ENCODE measurements at places on chromosomes 5 and 9.

GRCh38 chr5:150606476-150606875 is 34.0 kb upstream of the SYNPO start:
- no peaks in the 10 kb centered on the region for H3K27me3 ChIP-seq
- H3K4me1 ChIP-seq = no peaks in the 10 kb centered on the region
- no peak overlapping the region for H3K27ac ChIP-seq
- no peaks in the 10 kb centered on the region for H3K36me3 ChIP-seq
- no peak overlapping the region for H3K4me3 ChIP-seq
- no peak for DNase-seq

DNA sequence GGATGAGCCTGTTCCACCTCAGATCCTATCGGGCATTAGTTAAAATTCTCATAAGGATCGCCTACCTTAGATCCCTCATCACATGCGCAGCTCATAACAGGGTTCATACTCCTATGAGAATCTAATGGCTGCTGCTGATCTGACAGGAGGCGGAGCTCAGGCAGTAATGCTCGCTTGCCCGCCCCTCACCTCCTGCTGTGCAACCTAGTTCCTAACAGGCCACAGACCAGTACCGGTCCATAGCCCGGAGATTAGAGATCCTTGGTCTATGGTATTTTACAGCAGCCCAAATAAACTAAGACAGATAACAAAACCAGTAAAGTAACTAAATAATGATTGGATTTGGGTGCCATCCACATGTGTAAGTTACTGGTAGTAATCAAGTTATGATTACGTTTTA is 17.5 kb downstream of the GOLPH3 start:
- H3K4me1 ChIP-seq = peaks cover 3% of the 10 kb centered on the region
- H3K4me3 ChIP-seq = no peak overlapping the region
- H3K27ac ChIP-seq = no peak overlapping the region
- no peaks in the 10 kb centered on the region for H3K27me3 ChIP-seq
- no peak for DNase-seq
- peaks cover 6% of the 10 kb centered on the region for H3K36me3 ChIP-seq

- H3K27ac ChIP-seq = no peak overlapping the region
- no peaks in the 10 kb centered on the region for H3K4me1 ChIP-seq
- peaks cover 13% of the 10 kb centered on the region for H3K36me3 ChIP-seq
- DNase-seq = no peak
Observed at GRCh38 chr5:18220631-18221030, 586.4 kb downstream of the TAF11L14 start.

DNA sequence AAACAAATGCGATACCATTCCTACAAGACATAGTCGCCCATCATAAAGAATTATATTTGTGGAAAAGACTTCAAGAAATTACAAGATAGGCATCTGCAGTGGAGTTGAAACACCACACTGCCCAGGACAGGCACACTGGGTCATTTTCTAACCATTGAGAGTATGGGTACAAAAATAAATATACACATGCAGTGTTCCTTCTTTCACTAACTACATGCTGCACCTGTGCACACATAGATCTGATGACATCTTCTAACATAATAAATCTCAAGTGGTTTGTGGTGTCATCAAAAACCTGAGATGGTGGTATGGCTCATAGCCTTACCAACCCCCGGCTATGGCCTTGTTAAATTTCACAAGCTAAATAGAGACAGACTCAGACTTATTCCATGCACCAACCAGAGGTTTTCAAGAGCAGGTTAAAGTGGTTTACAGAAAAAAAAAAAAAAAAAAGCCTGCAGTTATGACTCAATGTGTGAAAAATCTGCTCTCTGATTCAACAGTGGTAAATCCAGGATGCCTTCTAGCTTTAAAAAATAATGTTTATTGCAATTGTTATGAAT is 12.4 kb upstream of the NFIB start:
- no peak overlapping the region for H3K4me3 ChIP-seq
- no peaks in the 10 kb centered on the region for H3K36me3 ChIP-seq
- DNase-seq = no peak
- H3K4me1 ChIP-seq = 0 out of 2 replicates have a peak, but pooled peaks cover 1% of the 10 kb centered on the region

GRCh38 chr9:34084562-34084961 is 35.9 kb upstream of the UBAP2 start:
- DNase-seq = no peak
- no peak overlapping the region for H3K27ac ChIP-seq
- H3K27me3 ChIP-seq = no peaks in the 10 kb centered on the region
- H3K4me1 ChIP-seq = no peaks in the 10 kb centered on the region
- H3K36me3 ChIP-seq = peaks cover 18% of the 10 kb centered on the region

DNA sequence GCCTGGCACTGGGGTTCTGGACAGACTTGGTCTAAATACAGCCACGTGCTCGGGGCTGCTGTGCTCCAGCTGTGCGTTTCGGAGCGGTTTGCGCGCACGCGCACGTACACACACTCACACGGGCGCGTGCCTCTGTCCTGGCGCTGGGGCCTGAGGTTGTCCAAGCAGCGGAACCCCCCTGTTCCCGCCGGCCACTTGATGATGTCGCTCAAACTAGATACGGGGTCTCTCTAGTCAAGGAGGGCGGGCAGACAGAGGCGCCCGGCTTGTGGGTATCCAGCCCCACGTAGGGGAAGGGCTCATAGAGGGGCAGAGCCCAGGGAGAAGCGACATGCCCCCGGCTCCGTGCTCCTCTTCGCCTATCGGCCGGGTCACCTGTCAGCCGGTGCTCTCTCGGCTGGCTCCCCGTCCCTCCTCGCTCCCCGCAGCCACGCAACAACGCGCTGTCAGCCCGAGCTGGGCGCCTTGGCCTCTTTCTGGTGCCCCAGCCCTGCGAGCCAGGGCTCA is 8.9 kb downstream of the NR2F1-AS1 start:
- H3K36me3 ChIP-seq = no peaks in the 10 kb centered on the region
- DNase-seq = no peak
- H3K27ac ChIP-seq = no peak overlapping the region
- peak overlapping the region; percentile 64 for H3K4me3 ChIP-seq
- H3K4me1 ChIP-seq = peaks cover 3% of the 10 kb centered on the region

DNA sequence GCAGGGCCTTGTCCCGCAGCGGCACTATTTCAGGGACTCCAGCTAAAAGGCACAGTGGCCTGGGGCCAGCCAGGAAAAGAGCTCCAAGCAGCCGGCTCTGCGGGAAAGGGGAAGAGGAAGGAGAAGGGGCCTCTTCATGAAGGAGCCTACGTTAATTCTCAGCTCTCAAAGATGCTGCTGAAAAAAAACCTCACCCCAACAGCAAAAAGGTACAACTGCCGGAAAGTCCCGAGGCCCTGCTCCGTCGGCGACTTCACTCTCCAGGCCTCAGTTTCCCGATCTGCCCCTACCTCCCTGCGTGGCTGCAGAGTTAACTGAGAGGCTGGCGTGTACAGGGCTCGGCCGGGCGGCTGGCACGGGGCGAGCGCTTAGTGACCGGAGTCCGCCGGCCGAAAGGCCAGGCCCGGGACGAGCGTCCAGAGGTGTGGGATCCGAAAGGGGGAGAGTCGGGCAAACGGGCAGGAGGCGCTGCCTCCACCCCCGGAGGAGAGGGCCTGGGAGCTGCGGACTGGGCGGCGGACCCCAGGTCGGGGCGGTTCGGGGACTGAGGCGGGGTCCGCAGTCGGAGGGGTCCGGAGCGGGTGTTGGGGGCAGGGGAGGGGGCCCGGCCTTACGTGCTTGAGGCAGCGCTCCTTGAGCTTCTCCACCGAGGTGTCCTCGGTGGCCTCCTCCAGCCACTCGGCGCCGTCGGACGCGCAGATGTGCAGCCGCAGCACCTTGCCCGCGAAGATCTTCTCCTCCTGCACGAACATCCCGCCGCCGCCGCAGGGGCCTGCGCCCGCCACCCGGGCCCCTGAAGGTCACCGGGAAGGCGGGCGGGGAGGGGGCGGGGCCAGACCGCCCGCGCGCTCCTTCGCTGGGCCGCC is 529 bp downstream of the UBAC1 start:
- peaks cover 5% of the 10 kb centered on the region for H3K36me3 ChIP-seq
- DNase-seq = no peak
- H3K27me3 ChIP-seq = no peaks in the 10 kb centered on the region
- peak overlapping the region; percentile 92 for H3K4me3 ChIP-seq
- no peaks in the 10 kb centered on the region for H3K4me1 ChIP-seq

DNA sequence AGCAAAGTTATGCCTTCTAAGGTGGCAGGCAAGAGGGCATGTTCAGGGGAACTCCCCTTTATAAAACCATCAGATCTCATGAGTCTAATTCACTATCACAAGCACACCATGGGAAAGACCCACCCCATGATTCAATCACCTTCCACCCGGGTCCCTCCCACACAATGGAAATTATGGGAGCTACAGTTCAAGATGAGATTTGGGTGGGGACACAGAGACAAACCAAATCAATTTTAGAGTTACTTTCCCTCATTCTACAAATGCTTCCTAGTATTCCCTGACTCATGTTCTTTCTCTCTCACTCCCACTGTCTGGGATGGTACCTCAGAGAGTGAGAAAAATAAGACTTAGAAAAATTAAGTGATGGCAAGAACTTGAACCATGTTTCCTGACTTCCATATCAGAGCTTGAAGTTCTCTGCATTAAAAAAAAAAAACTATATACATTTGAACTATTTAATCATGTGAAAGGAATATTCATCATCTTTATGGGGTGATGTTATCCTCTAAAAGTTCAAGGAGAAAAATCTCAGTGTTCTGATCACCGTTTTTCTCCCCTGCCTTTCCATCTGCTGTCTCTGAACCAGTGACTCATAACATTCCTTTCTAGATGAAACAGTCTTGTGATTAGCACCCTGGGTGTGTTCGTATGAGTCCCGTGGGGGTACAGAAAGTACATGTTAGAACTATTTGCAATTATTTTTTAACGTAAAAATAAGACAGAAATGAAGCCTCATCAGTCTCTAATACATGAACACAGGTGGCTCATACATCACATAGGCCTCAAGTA is 282.9 kb downstream of the SLF1 start:
- no peaks in the 10 kb centered on the region for H3K36me3 ChIP-seq
- H3K27ac ChIP-seq = no peak overlapping the region
- H3K4me3 ChIP-seq = no peak overlapping the region
- no peaks in the 10 kb centered on the region for H3K4me1 ChIP-seq
- no peaks in the 10 kb centered on the region for H3K27me3 ChIP-seq

GRCh38 chr9:136255166-136255538 is 9.5 kb upstream of the QSOX2 start:
- H3K36me3 ChIP-seq = no peaks in the 10 kb centered on the region
- DNase-seq = no peak
- H3K27me3 ChIP-seq = no peaks in the 10 kb centered on the region

DNA sequence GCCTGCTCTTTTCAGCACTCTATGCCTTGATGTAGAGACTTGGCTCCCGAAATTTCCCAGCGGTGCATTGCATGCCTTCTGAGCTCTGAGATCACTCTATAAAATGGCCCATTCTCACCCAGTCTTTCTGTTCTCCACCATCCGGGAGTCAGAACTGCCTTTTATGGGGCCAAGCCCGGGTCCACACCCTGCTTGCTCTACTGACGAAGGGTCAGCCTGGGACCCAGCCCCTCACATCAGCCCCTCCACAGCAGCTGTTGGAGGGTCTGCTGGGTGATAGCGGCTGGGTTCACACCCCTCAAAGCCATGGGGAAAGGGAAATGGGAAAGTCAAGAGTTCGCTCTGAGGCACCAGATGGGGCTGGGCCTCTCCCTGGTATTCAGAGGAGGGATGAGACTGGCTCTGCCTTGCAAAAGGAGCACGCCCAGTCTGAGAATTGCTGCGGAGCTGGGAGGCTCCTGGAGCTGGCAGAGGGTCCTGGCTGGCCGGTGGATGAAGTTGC is 66.0 kb upstream of the ORM1 start:
- no peak overlapping the region for H3K4me3 ChIP-seq
- H3K27me3 ChIP-seq = no peaks in the 10 kb centered on the region
- no peak overlapping the region for H3K27ac ChIP-seq
- H3K4me1 ChIP-seq = no peaks in the 10 kb centered on the region
- no peaks in the 10 kb centered on the region for H3K36me3 ChIP-seq
- no peak for DNase-seq

- H3K27ac ChIP-seq = no peak overlapping the region
- DNase-seq = no peak
- no peaks in the 10 kb centered on the region for H3K36me3 ChIP-seq
- H3K4me1 ChIP-seq = no peaks in the 10 kb centered on the region
- H3K27me3 ChIP-seq = no peaks in the 10 kb centered on the region
Observed at GRCh38 chr9:125293134-125293533, 31.5 kb downstream of the GAPVD1 start.
